ENCODE measurements at places on chromosomes 2 and 18.

GRCh38 chr2:157336137-157337010 lies 10.8 kb upstream of the ERMN start:
- DNase-seq, result peak; percentile 24

DNA sequence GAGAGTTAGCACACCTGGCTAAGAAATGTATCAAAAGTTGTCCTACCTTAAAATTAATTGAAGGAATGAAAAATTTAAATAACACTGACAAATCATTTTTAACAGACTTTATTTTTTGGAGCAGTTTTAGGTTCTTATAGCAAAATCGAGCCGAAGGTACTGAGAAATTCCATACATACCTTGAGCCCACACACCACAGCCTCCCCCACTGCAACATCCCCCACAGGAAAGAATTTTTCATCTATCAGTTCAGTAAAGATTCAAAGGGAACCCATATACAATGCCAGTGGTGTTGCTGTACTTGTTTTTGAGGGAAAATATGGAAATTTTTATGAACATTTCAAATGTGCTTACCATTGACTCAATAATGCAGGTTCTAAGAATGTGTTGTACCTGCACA lies 169.8 kb upstream of the HS6ST1 start:
- DNase-seq, result no peak

DNA sequence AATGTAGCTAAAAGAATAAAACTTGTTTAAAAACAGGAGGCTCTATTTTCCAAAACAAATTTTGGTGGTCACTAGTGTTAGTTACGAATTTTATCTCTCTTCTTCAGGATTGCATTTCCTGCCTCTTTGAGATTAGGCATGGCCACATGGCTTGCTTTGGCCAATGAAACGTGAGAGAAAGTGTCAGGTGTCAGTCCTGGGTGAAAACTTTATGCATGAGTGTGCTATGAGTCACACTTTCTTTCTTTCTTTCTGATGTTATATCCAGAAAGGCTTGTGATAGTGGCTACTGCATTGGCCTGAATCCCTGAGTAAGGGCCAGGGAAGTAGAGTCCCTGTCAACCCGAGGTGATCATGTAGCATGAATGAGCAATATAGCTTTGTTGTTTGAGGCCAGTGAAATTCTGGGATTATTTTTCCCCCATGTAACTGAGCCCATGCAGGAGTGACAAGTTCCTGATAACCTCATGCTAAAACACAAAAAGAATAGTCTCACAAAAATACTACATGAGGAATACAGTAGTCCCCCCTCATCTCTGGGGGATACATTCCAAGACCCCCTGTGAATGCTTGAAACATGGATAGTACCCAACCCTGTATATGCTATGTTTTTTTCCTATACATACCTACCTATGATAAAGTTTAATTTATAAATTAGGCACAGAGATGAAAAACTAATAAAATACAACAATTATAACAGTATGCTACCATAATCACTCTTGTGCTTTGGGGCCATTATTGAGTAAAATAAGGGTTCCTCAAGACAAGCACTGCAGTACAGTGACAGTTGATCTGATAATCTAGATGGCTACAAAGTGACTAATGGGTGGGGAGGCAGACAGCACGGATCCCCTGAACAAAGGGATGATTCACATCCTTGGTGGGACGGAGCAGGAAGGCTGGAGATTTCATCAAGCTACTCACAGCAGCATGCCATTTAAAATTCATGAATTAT lies 109.5 kb downstream of the CDC42EP3 start:
- DNase-seq, result no peak

DNA sequence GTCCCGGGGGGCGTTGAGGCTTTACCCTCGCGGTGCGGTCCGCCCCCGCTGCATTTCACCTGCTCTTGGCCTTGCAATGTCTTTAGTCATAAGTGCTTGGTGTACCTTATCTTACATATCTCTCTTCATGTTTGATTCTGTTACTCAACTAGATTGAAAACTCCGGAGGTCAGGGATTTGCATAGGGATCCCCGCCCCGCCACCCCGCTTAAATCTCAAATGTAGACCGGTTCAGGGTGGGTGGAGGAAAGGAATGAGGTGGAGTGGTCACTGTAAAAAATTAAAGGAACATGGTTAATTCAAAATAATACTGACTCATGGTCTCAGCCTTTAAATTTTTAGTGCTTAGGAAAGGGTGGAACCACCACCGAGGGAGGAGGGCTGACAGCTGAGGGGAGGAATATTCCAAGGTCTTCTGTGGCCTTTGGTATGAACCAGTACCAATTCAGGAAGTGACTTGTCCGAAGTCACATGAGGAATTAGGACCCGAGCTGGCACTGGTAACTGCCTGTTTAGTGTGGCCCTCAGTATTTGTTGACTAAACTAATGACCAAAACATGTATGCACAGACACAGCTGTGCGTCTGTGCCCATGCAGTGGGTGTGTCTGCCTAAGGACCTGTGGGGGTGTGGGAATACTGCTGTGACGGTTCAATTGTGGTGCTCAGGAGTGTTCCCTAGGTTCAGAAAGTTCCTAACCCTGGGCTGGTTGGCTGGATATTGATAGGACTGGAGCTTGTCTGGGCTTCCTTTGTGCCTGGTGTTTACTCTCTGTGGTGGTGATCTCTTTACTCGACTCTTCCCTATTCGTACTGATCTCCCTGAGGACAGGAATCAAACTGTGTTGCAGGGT lies 1.0 kb downstream of the PLEKHB2 start:
- no peak for DNase-seq

Data from Jurkat, Clone E6-1 (cell line).